ENCODE measurements at places on chromosomes 6 and 20.

GRCh38 chr6:134190883-134191282, 127.0 kb downstream of the SGK1 start:
- no peak for DNase-seq

- peak; percentile 64 for DNase-seq
Observed at GRCh38 chr20:44052166-44052565, 134.8 kb downstream of the JPH2 start.

GRCh38 chr6:139841794-139842215, 467.4 kb upstream of the CITED2 start:
- DNase-seq: no peak

GRCh38 chr6:37777272-37777834, 42.2 kb upstream of the ZFAND3 start:
- no peak for DNase-seq

DNA sequence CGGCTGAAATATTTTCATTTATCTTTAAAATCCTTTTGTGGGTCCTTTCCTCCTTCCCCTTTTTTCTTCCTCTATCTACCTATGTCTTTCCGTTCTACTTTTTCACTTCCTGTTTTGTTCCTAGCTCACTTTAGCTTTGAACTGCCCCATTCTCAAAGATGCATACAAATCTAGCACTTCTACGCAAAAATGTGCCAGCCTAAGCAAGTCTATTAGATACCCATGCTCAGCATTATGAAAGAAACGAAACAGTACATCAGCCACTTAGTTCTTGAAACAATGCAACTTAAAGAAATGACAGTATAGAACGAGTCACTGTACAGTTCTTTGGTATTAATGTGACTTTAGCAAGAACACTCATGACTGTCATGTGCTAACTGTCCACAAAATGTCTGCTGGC, 47.3 kb upstream of the MARCKS start:
- no peak for DNase-seq

DNA sequence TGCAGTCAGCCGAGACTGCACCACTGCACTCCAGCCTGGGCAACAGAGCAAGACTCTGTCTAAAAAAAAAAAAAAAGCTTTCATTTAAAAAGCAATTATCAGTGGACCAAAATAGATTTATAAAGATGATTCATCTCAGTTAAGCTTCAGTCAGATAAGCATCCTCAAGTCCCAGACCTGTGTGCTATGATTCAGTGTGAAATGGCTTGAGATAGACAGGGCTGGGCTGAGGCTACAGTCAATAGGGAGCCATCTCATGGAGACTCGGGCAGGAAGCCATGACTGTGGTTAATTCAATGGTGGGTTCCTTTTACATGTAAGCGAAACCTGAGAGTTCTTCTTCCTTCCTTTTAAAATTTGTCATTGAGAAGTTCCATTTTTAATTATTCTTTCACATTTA, 276.0 kb downstream of the TFAP2A start:
- DNase-seq: no peak
